ENCODE measurements at places on chromosomes 4 and X. TPM values are rescaled to one million over a fixed set of nuclear protein-coding genes. Genes with fewer than 3 reads are reported as not detected.

- DNase-seq = no peak
These were observed 1.1 kb downstream of the POLA1 start for GRCh38 chrX:24694825-24695224.

DNA sequence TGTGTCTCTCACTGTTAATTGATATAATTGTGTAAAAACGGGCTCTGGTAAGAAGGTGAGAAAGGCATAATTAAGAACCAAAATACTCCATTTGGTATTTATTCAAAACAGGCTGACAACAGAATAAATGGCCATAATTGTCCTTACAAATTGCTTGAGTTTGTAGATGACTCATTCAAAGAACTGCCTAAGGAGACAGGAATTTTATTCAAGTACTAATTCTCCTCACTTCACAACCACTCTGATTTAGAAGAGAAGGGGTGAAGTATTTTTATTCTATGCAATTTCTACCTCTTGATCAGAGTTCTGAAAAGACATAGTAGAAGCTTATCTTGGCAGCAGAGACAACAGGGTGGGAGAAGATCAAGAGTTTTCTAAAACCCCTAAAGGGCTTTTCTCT lies 43.1 kb downstream of the ATP11C start:
- no peak for DNase-seq

- no peak for DNase-seq
These were observed 566.0 kb upstream of the TENM3 start for GRCh38 chr4:181677201-181677600.

GRCh38 chr4:112859456-112860184 lies 189.8 kb upstream of the ANK2 start:
- no peak for DNase-seq

DNA sequence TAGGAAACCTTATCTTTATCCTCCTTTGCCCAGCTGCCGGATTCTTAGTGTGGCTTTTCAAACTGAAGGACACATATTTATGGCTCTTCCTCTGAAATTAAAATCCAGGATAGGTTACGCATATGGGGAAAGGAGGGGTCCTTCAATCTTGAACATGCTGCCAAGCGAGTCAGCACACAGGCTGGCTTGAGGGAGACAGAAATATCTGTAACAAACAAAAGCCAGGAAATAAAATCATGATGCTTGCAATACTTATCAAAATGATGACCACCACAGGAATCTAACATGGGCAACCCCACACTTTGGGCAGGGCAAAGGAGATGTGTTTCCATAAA lies 196.4 kb upstream of the LDB2 start:
- DNase-seq = no peak

GRCh38 chr4:27005905-27006590 lies 145.4 kb downstream of the STIM2 start:
- no peak for DNase-seq

GRCh38 chr4:95599777-95600400 lies 51.1 kb upstream of the UNC5C start:
- DNase-seq = no peak

- peak; percentile 72 for DNase-seq
These were observed 84.9 kb downstream of the MAML3 start for GRCh38 chr4:140069066-140069465.

GRCh38 chr4:115233600-115233999 lies 120.2 kb upstream of the NDST4 start:
- no peak for DNase-seq

DNA sequence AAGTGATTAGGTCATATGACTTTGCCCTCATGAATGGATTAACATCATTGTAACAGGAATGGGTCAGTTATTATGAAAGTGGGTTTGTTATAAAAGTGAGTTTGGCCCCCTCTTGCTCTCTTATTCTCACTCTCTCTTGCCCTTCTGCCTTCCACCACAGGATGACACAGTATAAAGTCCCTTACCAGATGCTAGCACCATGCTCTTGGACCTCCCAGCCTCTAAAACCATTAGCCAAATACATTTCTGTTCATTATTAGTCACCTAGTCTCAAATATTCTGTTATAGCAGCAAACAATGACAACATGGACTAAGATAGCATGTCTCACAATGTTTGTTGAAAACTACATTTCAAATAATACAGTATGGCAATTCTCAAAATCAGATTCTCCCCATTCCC lies 59.7 kb downstream of the RWDD4 start:
- DNase-seq = no peak

Gene WDR17
- total RNA-seq = 1.3 TPM

Gene DRD5
- total RNA-seq = not detected

Gene SPIN2A
- not detected for total RNA-seq

Gene MTMR8
- total RNA-seq = 0.56 TPM

Gene TXK
- 1.0 TPM for total RNA-seq

Data from right cardiac atrium (tissue), 5 donors.